Activated CD4-positive, alpha-beta T cell treated with anti-CD3 and anti-CD28 coated beads, Interleukin-2, amount 50 U/mL, for 1 hour (primary cell): ENCODE measurements at places on chromosomes 11 and 22.

DNA sequence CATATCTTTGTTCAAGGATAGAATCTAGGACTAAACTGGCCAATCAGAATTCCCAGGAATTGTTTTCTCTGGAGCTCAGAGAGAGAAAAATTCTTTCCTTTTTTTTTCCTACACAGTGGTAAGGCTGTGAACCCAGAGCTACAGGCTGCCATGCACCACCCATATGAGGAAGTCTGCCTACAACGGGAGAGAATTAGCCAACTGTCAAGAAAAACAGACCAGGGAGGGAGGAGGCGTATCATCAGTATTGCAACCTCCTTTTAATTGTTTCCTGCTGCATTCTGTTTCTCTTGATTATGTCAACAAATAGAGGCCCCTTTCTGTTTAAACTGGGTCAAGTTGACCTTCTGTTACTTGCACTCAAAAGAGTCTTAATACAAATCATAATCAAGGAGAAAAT is 176.5 kb upstream of the UBASH3B start:
- DNase-seq = no peak

- no peak for DNase-seq
Measured at GRCh38 chr22:50182176-50183081, 3.3 kb upstream of the TRABD start.

GRCh38 chr11:1934335-1935155 is 12.6 kb upstream of the MRPL23 start:
- no peak for DNase-seq

DNA sequence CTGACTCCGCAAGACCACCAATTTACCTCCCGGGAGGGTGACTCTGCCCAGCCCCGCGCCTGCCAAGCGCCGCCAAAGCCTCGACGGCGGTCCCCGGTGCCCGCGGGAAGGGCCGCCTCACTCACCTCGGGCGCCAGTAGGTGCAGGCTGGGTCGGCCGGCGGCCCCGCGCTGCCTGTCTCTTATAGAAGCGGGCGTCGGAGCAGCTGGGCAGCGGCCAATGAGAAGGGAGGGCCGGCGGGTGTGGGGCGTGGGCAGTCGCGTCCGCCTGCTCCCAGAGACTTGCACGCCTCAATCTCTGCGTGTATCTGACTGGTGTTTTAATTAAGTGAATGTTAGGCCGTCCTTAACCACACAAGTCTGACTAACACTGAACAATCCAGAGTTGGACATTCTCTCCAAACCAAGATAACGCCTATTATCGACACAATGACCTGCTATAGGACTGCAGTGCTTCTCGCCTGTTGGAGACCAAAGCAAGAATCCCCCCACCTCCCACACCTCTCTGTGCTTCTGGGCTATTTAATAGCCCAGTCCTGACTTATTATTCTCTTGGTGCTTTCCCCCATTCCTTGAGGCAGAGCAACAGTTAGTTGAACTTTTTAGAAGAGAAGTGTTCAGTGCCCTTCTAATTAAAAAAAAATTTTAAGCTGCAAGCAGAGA is at the start of gene TPH1:
TSS of gene TPH1 (minus strand) at position 154 of the 662 bp plus-strand sequence. CDS start 5,507 bp downstream, outside the sequence.
- DNase-seq = no peak

DNA sequence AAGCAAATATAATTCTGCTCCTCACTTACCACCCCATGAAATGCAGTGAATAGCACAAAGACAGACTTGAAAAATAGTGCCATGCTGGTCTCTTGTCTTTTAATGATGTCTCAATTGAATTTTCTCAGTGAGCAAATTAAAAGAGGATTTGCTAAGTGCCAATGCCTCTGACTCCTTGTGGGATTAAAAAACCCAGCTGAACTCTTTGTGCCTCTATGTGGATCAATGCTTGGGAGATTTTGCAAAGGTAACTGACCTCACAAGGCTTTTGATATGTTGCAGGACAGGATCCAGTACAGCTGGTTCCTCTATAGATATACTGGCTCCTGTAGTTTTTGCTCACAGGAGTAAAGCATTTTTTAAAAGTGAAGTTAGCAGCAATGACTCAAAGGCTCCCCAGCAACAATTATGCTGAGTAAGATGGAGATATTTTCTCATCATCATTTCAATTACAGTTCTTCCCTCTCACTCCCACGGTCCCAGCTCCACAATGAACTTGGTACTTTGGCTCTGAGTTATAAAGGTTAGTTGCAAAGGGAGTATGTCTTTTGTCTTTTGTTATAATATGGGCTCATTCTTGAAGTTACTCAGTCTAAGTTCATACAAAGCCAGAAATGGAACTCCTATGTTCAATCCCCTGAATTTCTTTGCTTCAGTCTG is 471.5 kb downstream of the LRRC4C start:
- DNase-seq = no peak

DNA sequence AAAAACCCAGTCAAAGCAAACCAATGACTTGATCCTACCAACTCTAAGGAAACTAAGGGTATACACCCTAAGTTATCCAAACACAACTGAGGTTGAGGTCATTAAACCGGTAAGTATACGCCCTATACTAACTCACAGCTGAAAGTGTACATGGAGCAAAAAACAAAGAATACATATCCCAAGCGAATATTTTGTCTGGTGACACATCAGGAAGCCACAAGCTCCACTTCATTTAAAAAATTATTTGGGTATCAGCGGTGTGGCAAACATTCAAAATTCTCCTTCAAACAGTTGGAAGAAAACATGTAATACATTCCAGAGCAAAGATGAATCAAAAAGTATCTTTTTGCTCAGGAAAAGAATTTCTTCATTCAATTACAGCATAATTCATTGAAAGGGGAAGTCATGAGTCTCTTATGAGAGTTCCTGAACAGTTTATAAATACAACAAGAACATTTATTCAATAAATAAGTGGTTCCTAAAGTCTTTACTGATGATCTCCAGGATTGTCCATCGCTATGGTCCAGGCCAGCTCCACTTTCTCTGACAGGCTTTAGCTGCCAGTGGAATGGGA is 4.5 kb upstream of the JAML start:
- DNase-seq = no peak

DNA sequence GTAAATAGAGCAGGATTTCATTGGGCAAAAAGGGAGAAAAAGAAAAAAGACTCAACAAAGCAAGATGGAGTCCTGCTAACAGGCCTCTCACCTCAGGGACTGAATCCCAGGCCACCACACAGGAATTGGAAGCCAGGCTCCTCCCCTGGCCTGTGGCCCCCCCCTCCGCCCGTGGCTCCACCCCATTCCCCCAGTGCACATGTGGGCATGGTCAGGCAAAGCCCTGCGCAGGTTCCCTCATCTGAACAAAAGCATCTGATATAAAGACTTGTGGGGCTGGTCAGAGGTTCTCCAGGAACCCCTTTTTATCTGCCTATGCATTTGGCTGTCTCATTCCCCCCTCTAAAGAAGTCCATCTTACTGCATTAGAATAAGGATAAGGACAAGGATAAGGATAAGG is 46.0 kb upstream of the PAK1 start:
- no peak for DNase-seq

DNA sequence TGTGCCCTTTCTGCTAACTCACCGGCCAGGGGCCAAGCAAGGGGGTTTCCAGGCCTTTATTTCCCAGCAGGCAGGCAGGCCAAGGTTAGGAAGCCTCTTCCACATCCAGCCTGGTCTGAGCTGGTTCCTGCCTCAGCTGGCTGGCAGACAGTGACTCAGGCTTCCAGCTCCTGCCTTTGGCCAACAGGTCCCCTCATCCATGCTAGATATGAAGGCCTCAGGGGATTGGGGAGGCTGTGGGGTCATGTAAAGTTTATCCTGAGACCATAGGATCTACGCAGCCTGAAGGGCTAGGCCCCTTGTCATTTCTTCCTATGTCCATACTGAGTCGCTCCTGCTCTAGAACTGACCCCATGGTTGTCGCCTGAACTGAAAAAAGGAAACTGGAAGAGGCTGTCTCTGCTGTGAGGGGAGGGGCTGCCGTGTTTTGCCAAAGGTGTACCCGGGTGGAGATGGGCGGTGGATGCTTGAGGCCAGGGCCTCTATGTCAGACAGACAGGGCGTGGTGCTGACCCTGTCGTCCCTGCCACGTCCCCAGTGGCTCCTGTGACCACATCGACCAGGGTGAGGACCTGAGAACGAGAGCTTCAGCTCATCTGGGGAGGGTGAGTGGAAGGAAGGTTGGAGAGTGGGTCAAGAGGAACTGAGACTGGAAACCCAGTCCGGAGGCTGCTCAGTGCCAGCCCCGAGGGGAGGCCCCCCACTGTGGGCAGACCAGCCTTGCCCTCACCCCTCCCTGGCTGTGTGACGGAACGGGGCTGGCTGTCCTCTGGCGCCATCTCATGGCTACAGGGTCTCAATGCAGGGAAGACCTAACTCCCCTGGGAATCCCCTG is 17.0 kb downstream of the P2RY6 start:
- peak; percentile 33 for DNase-seq

GRCh38 chr11:100512475-100512874 is 174.6 kb upstream of the ARHGAP42 start:
- DNase-seq = no peak

DNA sequence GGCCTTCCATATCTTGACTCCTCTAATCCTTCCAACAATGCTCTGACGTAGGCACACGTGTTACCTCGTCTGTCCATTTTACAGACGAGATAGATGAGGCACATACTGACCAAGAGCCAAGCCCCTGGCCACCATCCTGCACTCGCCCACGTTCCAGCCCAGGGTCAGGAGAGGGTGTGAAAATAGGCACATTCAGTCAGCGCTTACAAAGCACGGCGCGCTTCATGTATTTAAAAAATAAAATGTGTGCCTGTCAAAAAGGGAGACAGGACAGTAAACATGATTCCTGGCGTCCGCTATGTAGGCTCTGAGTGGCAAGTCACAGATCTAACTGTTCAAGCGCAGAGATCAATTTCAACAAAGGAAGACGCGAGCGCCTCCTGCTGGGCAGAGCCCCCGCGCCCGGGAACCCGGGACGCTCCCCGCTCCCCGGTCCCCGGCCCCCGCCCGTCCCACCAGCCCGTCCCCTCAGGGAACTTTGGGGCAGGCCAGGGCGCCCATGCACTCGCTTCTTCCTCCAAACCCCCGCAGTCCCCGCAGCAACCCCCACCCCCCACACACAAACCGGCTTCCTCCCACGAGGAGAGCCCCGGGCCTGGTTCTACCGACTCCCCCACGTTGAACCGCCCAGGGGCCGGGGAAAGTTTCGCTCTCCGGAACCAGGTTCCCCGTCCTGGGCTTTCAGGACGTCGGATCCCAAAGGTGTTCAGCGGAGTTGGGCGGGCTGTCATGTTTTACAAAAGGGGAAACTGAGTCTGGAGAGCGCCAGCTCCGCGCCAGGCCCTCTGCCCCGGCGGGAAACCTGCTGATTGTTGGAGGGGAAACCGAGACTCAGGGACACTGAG is 10.4 kb upstream of the C1QTNF6 start:
- peak; percentile 92 for DNase-seq

DNA sequence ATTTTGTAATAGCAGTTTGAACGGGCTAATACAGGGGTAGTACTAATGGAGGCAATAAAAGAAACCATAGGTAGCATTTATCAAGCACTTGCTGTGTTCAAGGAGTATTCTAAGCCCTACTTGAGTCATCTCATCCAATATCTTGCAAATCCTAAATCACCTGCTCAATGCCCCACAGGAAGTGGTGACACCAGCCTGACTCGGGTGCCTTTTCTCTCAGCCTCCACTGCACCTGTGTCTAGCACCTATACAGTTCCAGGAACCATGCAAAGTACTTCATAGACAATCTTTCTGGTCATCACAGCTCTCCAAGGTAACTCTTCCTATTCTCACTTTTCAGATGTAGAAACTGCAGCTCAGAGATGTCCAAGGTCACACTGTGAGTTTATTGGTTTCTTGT is 98.0 kb downstream of the PRR5L start:
- no peak for DNase-seq

- no peak for DNase-seq
Measured at GRCh38 chr11:86728562-86728961, 56.1 kb upstream of the ME3 start.

GRCh38 chr11:119859684-119860083 is 130.7 kb upstream of the NECTIN1 start:
- no peak for DNase-seq

GRCh38 chr11:8008212-8008611 is 21.1 kb downstream of the EIF3F start:
- DNase-seq = no peak

GRCh38 chr22:28297504-28297903 is 378.4 kb upstream of the PITPNB start:
- DNase-seq = no peak
